ENCODE measurements at places on chromosomes 4 and X.

- no peak for DNase-seq
Measured at GRCh38 chr4:19327364-19327763, 924.3 kb upstream of the SLIT2 start.

DNA sequence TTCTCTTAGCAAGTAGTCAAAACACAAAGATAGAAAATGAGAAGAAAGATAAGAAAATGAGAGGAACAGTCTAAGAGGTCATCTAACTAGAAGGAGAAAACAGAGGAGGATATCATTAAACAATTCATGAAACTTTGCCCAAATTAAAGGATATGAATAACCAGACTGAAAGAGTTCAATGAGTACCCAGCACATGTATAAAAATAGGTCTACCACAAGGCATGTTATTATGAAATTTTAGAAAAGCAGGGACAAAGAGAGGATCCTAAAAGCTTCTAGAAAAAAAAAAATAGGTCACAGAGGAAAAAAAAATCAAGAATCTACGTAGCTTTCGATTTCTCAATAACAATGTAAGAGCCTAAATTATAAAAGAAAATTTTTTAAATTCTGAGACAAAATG, 118.5 kb downstream of the WDFY3 start:
- no peak for DNase-seq

DNA sequence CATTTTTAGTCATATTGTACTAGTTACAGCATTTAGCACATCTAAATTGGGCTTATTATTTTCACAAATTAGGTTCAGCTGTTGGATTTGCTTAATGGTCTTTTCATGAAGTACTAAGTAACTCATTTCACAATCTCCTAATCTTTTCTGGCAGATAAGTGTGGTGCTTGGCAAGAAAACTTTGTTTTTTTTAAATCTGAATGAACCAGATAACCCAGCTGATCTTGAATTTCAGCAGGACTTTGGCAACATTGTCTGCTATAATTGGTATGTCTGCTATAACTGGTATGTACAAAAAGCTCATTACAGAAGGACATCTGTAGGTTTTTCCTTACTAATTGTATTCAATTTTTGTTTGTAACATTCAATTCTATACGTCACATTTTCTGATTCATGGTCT, 22.7 kb downstream of the WDR19 start:
- no peak for DNase-seq

GRCh38 chr4:4726051-4726450, 133.4 kb upstream of the MSX1 start:
- no peak for DNase-seq

DNA sequence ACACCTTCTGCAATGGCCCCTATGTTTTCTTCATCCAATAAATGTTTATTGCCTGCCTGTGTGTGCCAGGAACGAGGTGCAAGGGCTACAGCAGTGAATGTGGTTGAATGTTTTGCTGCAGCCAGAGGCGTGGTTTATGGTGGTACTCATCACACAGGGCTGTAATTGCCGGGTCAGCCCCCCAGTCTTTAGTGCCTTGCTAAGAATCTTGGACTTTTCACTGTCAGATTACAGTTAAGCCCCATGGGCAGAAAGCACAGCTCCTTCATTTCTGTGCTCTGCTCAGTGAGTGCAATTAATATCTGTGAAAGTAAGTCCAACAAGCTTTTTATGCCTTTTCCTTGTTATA, 67.8 kb downstream of the TAPT1 start:
- DNase-seq: no peak

DNA sequence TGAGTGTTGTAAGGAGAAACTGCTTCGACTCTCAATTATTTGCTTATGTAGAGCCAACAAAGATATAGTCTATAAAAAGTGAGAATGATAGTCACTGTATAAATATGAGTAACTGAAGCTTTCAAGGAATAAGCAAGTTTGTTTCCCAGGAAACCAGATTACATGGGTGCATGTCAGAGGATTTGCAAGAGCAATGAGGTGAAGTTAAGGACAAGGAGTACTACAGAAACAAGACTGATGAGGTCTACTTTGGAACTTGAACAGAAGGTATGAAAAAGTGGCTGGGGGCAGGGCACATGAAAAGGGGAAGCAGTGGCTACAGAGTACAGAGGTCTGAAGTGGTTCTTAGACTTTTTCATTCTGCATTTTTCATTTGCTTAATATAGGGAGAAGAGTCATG, 321.0 kb upstream of the CXXC4 start:
- DNase-seq: no peak

GRCh38 chr4:186789651-186790050, 66.0 kb upstream of the FAT1 start:
- no peak for DNase-seq

DNA sequence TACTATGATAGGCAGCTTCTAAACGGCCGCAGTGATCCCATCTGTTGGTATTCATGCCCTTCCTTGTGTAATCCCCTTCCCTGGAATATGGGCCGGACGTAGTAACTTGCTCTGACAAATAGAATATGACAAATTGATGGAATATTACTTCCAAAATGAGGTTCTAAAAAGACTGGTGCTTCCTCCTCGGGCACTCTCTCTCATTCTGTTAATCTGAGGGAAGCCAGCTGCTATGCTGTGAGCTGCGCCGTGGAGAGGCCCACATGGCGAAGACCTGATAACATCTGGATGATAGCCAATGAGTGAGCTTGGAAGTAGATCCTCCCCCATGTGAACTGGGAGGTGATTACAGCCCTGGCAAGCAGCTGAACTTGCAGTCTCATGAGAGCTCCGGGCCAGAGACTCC, 27.2 kb upstream of the SLC25A4 start:
- DNase-seq: peak; percentile 87

DNA sequence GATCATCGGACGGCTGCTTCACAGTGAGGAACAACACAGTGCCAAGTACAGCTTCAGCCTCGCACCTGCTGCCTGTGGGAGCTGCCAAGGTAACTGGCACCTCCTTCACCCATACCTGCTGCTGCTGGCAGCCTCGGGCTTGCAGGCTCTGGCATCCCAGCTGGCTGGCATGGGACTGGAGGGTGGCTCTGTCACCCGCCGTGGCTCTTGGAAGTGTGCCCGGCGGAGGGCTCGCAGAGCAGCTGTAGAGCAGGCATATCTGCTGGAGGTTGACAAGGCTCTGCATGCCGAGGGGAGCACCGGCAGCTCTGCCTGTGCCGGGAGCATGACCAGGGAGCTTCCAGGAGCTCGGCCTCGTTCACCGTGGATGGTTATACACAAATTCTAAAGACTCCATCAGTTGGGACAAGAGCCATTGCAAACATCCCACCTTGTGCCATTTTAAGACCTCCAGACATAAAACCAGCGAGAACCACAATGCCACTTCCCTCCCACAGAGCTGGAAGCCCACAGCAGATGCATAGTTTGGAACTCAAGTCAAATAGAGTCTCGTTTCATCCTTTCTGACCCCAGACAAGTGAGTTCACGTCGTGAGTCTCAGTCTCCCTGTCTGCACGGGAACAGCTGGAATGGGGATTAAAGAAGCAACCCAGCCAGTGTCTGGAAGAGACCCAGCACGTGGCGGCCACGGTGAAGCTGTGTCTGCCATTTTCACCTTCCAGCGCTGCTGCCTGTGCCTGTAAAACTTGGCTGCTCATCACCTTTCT, 84.3 kb upstream of the PSAPL1 start:
- DNase-seq: peak; percentile 72

GRCh38 chrX:133771086-133771646, 214.2 kb downstream of the GPC3 start:
- DNase-seq: no peak

DNA sequence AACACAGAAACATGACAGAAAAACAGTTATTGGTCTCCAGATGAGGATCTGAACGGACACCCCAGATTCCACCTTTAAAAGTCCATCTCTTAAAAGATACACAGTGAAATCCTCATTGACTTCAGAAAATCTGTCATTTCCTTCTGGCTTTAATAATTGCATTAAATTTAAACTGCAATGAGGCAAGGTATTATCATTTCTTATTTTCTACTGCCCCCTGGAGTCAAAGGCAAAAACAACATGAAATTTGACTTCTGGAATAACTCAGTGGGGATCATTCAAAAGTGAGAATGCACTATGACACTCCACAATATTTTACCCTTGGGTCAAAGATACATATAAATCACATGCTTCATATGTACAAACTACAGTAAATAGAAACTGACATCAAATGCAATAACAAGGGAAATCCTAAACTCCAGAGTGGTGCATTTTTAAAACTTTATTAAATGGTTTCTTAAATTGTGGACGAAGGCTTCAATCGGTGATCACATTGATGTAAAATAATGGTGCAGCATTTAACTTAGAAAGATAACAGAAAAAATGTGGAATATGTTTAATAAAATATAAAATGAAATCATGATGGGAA, 56.4 kb upstream of the SPANXN1 start:
- DNase-seq: no peak

- no peak for DNase-seq
Measured at GRCh38 chr4:153909672-153910071, 120.8 kb upstream of the SFRP2 start.

GRCh38 chr4:66516940-66517339, 846.7 kb upstream of the EPHA5 start:
- no peak for DNase-seq

DNA sequence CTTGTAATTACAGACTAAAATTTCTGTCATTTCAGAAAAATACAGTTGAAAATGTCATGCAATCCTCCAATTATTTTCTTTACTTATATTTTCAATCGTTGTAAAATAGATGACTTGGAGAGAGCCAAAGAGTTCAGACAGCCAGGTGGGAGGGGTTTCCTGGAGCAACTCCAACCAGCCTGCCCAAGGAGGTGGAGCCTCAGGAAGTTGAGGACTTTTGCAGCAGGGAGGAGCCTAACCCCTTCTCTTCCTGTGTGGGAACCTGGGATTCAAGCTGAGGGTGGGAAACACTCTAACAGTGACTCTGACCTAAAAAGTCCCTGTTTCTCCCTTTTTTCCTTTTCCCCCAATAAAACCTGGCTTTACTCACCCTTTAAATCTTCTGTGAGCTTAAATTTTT, 72.2 kb upstream of the GABRG1 start:
- DNase-seq: no peak

DNA sequence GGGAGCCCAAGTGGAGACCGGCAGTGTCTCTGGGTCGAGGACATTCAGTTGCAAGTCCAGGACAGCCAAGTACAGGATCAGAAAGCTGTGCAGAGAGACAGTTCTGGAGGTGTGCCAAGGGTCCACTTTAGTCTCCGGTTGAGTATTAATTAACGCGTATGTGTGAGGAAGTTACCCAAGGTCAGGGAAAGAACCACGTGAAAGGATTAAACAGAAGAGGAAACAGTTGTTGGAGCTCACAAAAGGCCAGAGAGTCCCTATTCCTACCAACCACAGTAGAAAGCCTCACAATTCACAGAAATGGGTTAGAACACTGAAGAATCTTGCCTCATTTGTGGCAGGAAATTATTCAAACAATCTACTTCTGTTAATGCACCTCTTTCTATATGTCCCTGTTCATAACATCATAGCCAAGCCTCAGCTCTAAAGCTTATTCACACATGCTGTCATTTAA, 17.9 kb upstream of the NSUN7 start:
- peak; percentile 44 for DNase-seq

DNA sequence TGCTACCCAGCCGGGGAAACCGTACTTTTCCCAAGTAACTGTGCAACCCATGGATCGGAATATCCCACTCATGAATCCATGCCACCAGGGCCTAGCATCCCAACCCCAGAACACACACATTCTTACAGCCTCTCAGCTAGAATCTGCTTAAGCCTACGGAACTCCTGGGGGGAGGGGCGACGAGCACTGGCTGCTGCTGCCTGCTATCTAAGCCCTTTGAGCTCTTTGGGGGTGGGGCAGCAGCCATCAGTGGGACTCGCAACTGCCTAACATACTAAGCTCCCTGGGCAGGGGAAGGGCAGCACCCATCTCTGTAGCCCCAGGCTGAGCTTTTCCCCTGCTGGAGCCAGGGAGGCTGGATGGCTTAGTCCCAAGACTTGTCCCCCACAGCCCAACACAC, 28.6 kb downstream of the NUDT10 start:
- DNase-seq: no peak

- no peak for DNase-seq
Measured at GRCh38 chrX:7690842-7691241, 152.1 kb upstream of the VCX start.

- DNase-seq: no peak
Measured at GRCh38 chr4:6696611-6697010, 2.9 kb downstream of the S100P start.

DNA sequence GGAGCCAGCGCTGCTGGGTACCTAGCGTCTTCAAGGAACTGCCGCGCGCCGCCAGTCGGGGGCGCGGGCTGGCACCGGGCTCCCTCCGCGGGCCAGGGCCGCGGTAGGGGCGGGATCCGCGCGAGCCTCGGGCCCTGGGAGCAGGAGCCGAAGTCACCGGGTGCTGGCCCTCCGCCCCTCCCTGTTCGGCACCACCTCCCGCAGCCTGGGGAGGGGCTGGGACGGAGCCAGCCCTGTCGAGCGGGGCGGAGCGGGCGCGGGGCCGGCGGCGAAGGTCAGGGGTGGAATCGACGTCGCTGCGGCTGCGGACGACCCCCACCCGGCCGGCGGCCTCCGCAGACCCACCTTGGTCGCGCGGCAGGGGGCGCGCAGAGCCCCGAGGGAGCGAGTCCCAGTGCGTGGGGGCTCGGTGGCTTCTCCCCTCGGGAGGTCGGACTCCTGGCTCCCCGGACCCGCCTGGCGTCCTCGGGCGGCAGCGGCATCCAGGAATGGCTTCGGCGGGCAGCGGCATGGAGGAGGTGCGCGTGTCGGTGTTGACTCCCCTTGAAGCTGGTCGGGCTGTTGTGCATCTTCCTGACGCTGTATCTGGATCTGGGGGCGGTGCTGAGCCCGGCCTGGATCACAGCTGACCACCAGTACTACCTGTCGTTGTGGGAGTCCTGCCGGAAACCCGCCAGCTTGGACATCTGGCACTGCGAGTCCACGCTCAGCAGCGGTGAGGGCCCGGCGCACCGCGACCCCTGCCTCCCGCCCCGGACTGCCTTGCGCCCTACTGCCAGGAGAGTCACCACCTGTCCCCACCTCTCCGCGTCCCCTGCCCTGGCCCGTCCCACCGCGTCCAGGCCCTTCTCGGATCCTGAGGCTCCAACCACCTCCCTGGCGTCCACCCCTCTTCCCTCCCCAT, 50.5 kb upstream of the FAM47C start:
- no peak for DNase-seq

- DNase-seq: no peak
Measured at GRCh38 chr4:73450398-73451004, 14.5 kb downstream of the AFP start.

- DNase-seq: no peak
Measured at GRCh38 chr4:186570193-186570996, 15.0 kb upstream of the MTNR1A start.

DNA sequence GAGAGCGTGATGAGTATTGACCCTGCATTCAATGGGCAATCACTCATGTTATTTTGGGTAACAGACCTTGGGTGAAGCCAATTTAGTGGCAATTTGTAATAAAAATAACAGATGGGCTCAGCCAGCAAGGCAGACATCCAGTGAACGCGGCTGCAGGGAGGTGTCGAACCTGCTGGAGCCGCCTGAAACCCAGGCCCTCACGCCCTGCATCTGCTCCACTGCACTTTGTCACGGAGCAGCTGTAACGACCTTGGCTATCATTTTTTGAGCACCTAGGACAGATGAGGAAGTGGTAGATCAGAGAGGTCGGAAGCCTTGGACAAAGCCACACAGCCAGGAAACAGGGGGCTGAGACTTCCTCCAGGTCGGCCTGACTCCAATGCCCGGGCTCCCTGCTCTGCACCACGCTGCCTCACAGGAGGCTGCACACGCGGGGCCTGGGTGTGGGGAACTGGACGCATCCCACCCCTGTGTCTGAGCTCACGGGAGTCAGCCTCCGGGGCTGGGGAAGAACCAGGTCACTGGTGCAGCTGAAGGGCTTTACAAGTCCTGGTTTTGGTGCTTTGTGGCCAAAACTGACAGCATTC, 19.4 kb downstream of the HMX1 start:
- DNase-seq: no peak

- no peak for DNase-seq
Measured at GRCh38 chrX:48927736-48928382, 9.0 kb upstream of the PIM2 start.
